Liver (tissue), 10 donors: ENCODE measurements at places on chromosomes 11 and 22. TPM values are rescaled to one million over a fixed set of nuclear protein-coding genes. Genes with fewer than 3 reads are reported as not detected.
A peak's percentile ranks its signal among the peaks of the same experiment; 100 is the strongest.

DNA sequence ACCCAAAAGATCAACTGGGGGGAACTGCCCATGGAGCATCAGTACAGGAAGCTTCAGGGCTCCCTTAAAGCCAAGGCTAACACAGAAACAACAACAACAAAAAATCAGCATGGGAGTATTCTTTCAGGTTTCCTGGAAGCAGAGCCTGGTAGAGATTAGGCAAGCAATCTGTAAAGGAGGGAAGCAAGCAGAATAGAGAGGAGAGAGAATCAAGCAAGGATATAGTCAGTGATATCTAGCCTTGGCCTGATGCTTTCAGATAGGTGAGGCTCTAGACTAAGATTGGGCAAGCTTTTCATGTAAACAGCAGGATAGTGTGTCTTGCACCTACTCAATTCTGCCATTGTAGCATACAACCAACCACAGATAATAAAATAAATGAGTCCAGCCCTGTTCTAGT is 44.4 kb upstream of the FAT3 start:
- H3K27me3 ChIP-seq: no peaks in the 10 kb centered on the region
- H3K4me1 ChIP-seq: no peaks in the 10 kb centered on the region
- H3K27ac ChIP-seq: no peak overlapping the region
- H3K4me3 ChIP-seq: no peak overlapping the region
- DNase-seq: no peak

The FAT3 gene
- 1.3 TPM for total RNA-seq

The P4HA3 gene
- total RNA-seq: 0.42 TPM

DNA sequence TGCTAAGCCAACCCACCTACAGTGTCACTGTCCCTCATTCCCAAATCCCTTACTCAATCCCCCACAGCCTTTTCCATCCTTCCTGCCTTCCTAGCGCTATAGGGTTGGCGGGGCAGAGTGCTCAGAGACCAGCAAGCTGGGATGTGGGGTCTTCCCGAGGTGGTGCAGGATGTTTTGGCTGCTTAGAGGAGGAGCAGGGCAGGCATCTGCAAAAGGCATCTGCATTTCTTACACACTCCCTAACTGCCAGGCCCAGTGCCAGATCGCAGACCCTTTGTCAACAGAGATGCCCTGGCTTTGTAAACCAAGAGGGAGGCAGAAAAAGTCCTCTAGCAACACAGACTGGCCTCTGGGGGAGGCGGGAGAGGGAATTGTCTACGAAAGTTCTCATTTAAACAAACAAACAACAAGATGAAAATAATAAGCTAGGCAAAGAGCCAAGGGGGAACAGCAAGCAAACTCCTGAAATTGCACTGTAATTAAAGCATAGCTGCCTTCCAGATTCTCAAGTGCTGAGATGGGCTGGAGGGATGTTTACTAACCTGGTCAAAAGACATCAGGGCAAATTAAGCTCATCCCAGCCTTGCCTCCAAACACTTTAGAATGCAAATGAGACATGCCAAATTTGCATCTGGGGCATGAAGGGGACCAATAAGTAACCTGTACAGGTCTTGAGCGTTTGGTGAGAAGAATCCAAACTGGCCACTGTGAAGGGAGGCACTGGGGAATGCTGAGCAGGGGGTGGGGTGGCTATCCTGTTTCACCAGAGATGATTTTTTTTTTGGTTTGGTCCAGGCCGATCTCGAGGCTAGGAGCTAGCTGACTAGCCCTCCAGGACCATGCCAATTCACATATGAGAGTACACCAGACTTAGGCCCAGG is 38.1 kb upstream of the ADA2 start:
- H3K27ac ChIP-seq: no peak overlapping the region
- no peak overlapping the region for H3K4me3 ChIP-seq
- no peaks in the 10 kb centered on the region for H3K4me1 ChIP-seq
- no peak for DNase-seq
- no peaks in the 10 kb centered on the region for H3K36me3 ChIP-seq

The ABCC8 gene
- total RNA-seq: not detected

GRCh38 chr11:74311352-74311926 is at the start of gene P4HA3:
Gene P4HA3, minus strand, starts transcription at chr11:74311640. Its CDS starts 29 bp downstream, at chr11:74311611.
- no peaks in the 10 kb centered on the region for H3K27me3 ChIP-seq
- peak; percentile 86 for DNase-seq
- H3K4me3 ChIP-seq: peak within 1 kb of the TSS; percentile 57
- H3K36me3 ChIP-seq: no peaks in the 10 kb centered on the region
- H3K27ac ChIP-seq: no peak within 1 kb of the TSS
- peaks cover 3% of the 10 kb centered on the region for H3K4me1 ChIP-seq

DNA sequence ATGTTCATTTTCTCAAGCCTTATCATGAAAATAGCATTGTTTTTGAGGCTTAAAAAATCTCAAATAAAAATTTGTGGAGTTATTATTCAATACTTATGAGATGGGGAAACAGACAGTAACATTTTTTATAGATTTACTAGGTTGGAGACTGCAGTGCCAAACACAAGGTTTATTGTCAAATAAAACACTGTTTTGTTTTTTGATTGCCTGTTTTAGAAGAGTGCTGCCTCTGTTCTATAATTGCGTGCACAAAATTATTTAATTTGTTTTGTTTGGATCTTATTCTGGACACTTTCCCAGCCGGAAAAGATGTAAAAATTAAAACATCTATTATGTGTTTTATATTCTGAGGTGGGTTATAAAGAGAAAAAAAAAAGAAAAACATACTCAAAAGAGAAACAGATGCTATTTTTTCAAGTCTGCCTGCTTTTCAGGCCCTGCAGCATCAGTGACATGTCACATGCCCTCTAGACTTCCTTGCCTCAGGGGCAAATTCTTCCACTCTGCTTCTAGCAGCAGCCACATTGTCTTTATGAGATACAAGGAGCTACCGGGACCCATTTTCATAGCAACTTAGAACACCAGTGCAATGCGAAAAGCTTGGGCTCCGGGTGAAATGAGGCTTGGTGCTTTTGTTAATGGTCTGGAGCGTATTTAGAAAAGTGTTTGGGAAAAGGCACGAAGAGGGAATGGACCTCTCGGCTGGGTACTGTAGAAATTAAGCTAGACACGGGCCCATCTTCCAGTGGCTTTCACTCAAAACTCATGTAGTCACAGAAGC is 77.5 kb downstream of the EFCAB6 start:
- no peak overlapping the region for H3K4me3 ChIP-seq
- no peaks in the 10 kb centered on the region for H3K4me1 ChIP-seq
- H3K36me3 ChIP-seq: no peaks in the 10 kb centered on the region
- no peaks in the 10 kb centered on the region for H3K27me3 ChIP-seq

- H3K27me3 ChIP-seq: no peaks in the 10 kb centered on the region
- peaks cover 3% of the 10 kb centered on the region for H3K4me1 ChIP-seq
- H3K36me3 ChIP-seq: no peaks in the 10 kb centered on the region
- no peak for DNase-seq
These were observed 90.3 kb upstream of the MTMR2 start for GRCh38 chr11:96014217-96014616.

DNA sequence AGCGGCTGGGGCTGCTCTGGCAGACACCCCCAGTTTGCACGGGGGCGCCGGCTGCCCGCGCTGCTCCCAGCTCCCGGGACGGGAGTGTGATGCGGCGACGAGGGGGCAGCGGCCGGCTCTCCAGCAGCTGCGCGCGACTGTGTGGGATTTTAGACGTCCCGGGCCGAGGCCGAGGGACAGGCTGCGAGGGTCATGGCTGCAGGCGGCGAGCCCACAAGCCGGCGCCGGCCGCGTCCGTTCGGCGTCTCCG is 159 bp downstream of the FZD4 start:
- no peaks in the 10 kb centered on the region for H3K27me3 ChIP-seq
- no peak for DNase-seq
- peaks cover 8% of the 10 kb centered on the region for H3K36me3 ChIP-seq
- peak overlapping the region; percentile 93 for H3K4me3 ChIP-seq

GRCh38 chr11:43689167-43689566 is 8.6 kb downstream of the HSD17B12 start:
- H3K27me3 ChIP-seq: no peaks in the 10 kb centered on the region
- no peaks in the 10 kb centered on the region for H3K4me1 ChIP-seq
- H3K36me3 ChIP-seq: no peaks in the 10 kb centered on the region
- H3K27ac ChIP-seq: no peak overlapping the region

The DEUP1 gene
- 0.09 TPM for total RNA-seq

DNA sequence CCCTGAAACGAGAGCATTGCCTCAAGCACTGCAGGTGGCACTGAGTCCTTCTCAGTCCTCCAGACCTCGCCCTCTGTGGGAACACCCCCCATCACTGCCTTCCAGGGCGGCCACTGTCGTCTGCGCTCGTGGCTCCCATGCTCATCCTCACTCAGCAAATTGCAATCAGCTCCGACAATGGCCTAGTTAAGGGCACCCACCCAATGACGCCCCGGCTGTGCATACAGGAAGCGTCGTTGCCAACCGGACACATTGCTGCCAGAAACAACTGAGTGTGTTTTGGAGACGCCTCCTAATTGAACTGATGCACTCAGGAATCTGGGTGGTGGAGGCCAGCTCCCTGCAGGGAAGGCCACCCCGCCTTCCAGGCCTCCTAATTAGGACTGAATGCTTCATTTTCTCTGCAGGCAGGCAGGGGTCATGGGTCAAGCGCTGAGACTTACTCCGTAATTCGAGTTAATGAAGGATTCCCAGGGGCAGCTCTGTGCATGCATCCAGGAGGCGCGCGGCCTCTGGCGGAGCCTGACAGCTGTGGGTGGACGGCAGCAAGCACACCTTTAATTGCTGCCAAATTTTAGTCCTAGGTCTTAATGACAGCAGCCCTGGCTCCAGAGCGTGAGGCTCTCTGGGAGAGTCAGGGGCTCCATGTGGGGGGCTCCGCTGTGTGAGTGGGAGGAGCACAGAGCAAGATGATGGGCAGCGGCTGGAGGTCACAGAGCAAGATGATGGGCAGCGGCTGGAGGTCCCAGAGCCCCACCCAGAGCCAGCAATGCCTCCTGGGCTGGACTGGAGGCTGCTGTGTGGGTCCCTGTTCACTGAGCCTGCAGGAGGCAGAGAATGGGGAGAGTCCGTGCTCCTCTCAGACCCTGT is 199.0 kb downstream of the BRD1 start:
- H3K27me3 ChIP-seq: no peaks in the 10 kb centered on the region
- DNase-seq: no peak
- H3K4me1 ChIP-seq: peaks cover 3% of the 10 kb centered on the region
- H3K27ac ChIP-seq: no peak overlapping the region
- H3K36me3 ChIP-seq: no peaks in the 10 kb centered on the region

GRCh38 chr11:8686325-8686724 is 3.7 kb downstream of the RPL27A start:
- H3K4me1 ChIP-seq: peaks cover 40% of the 10 kb centered on the region
- H3K27me3 ChIP-seq: no peaks in the 10 kb centered on the region
- H3K4me3 ChIP-seq: no peak overlapping the region
- no peak overlapping the region for H3K27ac ChIP-seq
- peaks cover 27% of the 10 kb centered on the region for H3K36me3 ChIP-seq

DNA sequence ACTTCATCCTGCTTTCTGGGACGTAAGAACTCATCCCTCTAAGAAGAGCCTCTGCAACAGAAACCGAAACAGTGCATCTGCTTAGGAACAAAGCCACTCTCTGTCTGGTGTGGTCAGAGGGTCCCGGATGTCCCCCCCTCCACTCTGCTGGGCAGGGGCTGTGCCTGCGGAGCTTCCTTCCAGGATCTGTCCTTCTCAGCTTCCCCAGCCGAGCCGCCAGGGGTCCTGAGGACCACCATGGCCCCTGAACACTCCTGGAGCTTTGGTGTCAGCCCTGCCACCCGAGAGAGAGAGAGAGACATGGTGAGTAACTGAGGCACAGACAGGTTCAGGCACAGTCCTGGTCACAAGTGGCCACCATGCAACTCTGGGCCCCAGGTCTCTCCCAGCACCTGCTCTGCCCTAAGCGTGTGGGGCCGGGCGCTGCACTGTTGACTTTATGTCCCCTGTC is 24.4 kb upstream of the MGAT3 start:
- DNase-seq: no peak
- H3K27me3 ChIP-seq: no peaks in the 10 kb centered on the region

The CRYBB3 gene
- not detected for total RNA-seq

- H3K4me1 ChIP-seq: no peaks in the 10 kb centered on the region
- DNase-seq: no peak
- no peak overlapping the region for H3K27ac ChIP-seq
- no peak overlapping the region for H3K4me3 ChIP-seq
- H3K36me3 ChIP-seq: no peaks in the 10 kb centered on the region
- H3K27me3 ChIP-seq: no peaks in the 10 kb centered on the region
These were observed 297.2 kb downstream of the LUZP2 start for GRCh38 chr11:24794064-24794463.

DNA sequence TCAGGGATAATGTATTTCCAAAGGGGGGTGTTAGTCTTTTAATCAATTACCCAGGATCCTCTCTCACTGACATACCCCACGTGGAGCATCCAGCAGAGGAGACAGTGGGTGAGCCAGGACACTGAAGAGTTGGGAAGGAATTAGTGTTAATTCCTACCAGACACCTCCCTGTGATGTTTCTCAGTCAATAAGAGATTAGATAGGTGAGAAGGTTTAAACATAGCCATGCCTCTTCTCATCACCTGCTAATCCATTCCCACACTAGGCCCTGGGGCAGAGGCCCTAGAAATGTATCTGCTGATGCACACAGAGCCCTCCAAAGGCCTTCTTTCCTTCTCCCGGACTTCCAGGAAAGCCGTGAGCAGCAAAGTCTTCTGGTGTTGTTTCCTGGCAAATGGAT is 363.6 kb upstream of the LARGE1 start:
- no peak for DNase-seq
- no peaks in the 10 kb centered on the region for H3K27me3 ChIP-seq
- no peaks in the 10 kb centered on the region for H3K36me3 ChIP-seq
- no peak overlapping the region for H3K27ac ChIP-seq
- no peak overlapping the region for H3K4me3 ChIP-seq

GRCh38 chr11:111969344-111969743 is 32.2 kb downstream of the DIXDC1 start:
- no peaks in the 10 kb centered on the region for H3K27me3 ChIP-seq
- H3K4me3 ChIP-seq: no peak overlapping the region
- H3K27ac ChIP-seq: no peak overlapping the region
- peaks cover 5% of the 10 kb centered on the region for H3K36me3 ChIP-seq
